Pulmonary artery endothelial cell (primary cell): ENCODE measurements at places on chromosomes 12 and 14.
A peak's percentile ranks its signal among the peaks of the same experiment; 100 is the strongest.

DNA sequence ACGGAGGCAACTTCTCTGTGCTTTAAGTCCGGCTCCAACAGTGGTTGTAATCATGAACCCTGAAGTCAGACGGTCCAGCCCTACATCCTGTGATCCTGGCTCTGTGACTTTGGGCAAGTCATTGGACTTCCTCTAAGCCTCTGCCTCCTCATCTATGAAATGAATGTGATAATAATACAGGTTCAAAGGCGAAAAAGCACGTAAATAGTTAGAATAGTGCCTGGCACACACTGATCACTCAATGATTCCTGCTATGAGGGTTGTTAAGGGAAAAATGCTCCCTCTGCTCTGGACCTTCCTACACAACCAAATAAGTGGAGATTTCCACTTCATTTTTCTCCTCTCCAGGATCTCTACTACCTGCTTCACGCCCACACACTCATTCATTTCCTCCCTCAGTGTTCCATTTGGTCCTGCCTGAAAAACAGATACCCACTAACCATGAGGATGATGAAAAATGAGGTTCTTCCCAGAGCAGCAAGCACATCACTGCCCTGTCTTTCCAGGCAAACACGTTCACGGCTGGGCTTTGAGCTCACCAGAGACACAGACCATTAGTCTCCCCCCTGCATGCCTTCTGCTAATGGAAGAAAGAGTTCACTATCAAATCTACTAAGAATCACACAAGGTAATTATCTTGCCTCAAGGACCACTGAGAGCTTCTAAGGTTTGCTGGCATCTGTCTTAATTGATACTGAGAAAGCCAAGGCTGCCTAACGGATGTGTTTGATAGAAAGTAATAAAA is 13.2 kb downstream of the NUAK1 start:
- no peak for DNase-seq

DNA sequence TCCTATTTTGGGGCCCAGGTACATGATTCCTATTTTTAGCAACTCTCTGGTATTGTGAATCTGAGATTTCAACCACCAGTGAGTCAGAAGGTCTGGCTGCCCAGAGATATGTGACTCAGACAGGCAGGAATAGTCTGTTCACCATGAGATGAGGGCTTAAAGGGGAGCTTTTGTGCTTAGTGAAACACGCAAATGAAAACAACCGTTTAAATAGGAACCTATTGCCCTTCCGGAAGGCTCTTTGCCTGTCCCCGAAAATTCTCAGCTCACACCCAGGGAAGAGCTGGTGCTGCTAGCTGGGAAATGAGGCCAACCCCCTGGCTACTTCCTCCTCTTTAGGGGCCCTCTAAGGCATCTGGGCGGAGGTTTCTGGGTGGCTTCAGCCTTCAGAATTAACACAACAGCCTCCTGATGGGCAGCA is 283.6 kb downstream of the CACNA1C start:
- peak; percentile 4 for DNase-seq

GRCh38 chr14:89624500-89625156 is 207.6 kb upstream of the FOXN3 start:
- DNase-seq: no peak

GRCh38 chr14:103594265-103594664 is 31.5 kb downstream of the COA8 start:
- DNase-seq: no peak

GRCh38 chr12:53505555-53506449 is 1.5 kb downstream of the NPFF start:
- no peak for DNase-seq

DNA sequence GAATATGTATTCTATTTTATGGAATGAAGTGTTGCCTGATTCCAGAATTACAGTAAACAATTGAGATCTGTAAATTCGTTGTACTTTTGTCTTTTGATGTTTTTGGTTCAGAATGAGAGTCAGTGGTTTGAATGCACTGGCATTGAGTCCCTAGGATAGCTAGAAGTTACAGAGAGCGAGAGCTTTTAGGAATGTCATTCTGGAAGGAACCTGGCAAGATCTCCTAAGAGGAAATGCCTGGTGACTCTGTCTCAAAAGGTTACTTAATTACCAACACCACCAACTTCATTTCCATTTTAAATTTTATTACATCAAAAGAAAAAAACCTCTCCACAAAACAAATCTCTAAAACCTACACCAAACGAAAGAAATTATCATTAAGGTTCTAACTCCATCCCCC is 6.0 kb upstream of the CEBPE start:
- no peak for DNase-seq

GRCh38 chr12:71135812-71136176 is 22.0 kb downstream of the TSPAN8 start:
- DNase-seq: no peak

DNA sequence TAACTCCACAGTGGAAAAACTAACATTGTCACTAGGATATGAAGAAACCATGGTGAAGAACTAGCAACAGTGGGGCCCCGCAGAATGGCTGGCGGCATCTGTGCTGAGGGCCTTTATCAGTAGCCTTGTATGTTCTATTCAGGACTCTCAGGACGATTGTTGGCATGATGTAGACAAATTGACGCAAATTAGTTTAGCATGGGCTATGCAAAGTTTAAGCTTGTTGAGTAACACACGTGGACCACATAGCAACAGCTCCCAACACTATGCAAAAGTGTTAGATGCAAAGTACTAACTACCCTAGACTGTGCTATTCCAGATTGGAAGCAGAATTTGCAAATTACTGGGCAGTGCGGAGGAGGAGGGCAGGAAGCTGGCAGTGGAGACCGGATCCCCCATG is 38.2 kb upstream of the TMEM263 start:
- DNase-seq: no peak

DNA sequence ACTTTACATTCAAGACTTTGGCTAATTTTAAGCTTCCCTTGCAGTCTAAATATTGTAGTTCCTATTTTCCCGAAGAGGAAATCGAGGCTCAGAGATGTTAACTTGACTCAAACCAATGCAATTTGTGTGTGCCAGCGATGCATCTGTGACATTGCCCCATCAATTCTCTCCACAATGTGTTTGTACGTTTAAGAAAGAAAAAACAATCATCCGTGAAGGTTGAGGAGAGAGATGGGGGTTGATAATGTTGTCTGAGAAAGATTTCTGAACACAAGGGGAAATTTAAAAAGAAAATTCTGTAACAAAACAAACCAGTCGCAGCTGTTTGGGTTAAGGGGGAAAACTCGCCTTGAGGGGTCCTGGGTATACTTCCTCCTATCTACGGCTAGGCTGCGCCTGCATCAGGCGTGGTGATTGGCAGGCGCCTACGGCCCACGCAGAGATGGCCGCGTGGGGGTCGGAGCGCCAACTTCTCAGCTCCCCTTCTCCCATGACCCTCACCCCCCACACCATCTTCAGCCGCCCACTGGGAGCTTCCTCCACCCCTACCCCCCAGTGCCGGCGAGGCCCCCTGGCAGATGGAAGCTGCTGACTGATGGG is 12.3 kb downstream of the SIX1 start:
- no peak for DNase-seq

GRCh38 chr12:19842116-19842515 is 402.8 kb downstream of the AEBP2 start:
- no peak for DNase-seq

DNA sequence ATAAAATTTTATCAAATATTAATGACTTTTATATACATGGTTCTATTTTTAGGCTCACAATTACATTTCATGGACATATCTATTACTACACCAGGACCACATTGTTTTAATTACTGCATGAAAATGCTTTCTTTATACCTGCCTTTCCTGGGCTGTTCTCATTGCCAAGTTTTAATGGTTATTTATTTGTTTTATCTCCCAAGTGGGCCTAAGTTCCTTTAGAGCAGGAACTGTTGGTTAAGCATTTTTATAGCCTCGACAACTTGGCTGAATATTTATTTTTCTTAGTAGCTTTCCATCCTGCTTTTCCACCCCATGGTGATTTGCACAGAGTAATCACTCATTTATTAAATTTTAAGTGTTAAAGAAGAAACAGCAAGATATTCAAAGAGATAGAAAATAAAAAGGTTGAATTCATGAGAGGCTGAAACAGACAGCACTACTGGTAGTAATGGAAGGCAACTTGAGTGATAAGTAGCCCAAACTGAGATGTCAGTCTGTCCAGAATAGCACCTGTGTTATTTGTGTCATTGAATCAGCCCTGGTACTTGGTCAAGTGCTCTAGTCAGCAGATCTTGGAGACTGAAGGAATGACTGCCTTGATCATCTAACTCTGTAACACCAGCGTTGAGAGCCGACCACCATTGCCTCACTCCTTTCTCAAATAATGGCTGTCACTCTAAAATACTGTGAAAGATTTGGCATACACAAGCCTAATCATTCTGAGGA is 119.1 kb upstream of the EGLN3 start:
- DNase-seq: no peak

DNA sequence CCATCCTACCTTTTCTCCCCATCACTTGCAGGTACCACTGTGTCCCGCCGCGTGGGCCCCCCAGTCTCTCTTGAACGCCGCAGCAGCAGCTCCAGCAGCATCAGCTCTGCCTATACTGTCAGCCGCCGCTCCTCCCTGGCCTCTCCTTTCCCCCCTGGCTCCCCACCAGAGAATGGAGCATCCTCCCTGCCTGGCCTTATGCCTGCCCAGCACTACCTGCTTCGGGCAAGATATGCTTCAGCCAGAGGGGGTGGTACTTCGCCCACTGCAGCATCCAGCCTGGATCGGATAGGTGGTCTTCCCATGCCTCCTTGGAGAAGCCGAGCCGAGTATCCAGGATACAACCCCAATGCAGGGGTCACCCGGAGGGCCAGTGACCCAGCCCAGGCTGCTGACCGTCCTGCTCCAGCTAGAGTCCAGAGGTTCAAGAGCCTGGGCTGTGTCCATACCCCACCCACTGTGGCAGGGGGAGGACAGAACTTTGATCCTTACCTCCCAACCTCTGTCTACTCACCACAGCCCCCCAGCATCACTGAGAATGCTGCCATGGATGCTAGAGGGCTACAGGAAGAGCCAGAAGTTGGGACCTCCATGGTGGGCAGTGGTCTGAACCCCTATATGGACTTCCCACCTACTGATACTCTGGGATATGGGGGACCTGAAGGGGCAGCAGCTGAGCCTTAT is 9.2 kb downstream of the ARHGAP9 start:
- DNase-seq: no peak

- DNase-seq: no peak
Measured at GRCh38 chr14:69797573-69798338, 715 bp upstream of the SLC10A1 start.

DNA sequence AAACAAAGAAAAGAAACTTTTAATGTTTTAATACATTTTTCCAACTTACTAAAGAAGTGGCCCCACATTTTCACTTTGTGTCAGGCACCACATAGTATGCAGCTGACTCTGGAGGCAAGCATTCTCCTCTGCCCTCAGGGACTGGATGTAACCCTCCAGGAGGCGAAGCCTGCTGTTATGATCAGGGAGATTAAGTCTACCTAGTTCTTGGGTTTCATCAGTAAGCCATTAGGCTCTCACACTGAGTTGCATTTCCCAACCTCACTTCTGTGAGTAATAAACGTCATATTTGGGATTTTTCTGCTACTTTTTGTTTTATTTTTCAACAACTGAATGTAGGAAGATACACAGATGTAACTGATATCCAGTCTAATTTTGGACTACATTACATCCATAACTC is 101.2 kb upstream of the LRFN5 start:
- no peak for DNase-seq

GRCh38 chr12:5369298-5369697 is 62.6 kb upstream of the NTF3 start:
- no peak for DNase-seq

- DNase-seq: no peak
Measured at GRCh38 chr14:20711261-20711660, 22.7 kb downstream of the ANG start.

DNA sequence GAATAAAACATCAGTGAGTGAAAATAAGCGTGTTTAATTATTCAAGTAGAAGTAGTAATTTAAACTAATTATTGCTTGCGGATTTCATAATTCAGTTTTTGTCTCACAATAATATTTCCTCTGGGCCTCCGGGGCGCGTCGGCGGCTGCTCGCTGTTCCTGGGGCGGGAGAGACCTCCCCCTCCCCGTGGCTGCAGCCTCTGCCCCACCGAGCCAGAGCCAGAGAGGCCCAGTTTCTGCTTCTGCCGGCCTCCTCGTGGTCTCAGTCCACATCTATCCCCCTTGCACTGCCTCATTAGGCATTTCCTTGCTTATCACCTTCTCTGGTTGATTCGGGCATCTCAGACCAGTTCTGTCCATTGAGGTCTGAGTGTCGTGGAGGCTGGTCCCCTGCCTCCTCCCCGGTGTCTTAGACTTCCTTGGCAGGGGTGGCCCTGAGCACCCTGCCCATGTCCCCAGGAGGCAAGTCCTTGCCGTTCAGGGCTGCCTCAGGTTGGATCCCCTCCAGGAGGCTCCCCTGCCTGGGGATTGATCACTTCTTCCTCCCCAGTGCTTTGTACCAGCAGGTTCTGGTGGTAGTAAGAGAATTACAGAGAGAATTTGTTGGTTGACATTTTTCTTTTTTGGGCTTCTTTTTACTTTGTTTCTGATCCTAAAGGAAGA is 78.0 kb downstream of the SLC25A47 start:
- no peak for DNase-seq

DNA sequence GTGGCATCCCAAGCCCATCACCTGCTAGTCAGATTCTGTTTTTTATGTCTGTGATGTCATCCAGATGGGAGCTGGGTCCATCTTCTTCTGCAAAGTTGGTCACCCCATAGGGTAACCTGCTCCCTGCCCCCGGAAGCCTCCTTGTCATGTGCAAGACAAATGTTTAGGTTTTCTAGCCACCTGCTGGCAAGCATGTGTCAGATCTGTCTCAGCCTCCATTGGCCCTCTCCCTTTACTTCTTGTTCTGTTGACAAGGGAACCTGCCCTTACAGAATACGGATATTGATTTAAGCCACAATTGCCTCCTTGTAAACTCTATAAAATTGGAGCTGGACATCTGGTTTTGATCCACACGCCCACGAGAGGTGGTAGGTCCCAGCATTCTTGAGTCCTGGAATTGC is 7.5 kb downstream of the NTF3 start:
- no peak for DNase-seq

DNA sequence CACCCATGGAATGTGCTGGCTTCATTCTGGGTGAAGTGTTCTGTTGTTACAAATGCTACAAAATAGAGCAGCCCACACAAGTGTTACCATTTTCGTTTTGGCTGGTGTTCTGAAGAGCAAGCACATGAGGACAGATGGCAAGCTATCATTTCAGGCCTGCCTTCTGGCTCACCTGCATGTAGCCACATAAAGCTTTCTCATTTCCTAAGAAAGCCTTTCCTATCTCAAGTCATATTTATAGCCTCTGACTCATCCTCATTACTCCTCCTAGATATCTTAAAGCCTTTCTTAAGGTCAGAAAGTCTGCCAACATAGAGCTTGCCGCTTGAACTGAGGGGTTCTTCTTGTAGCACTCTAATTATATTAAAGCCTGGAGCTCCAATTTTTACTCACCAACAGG is 89.0 kb downstream of the PTPRR start:
- no peak for DNase-seq

- no peak for DNase-seq
Measured at GRCh38 chr14:62280366-62280765, 518.1 kb downstream of the SNAPC1 start.

DNA sequence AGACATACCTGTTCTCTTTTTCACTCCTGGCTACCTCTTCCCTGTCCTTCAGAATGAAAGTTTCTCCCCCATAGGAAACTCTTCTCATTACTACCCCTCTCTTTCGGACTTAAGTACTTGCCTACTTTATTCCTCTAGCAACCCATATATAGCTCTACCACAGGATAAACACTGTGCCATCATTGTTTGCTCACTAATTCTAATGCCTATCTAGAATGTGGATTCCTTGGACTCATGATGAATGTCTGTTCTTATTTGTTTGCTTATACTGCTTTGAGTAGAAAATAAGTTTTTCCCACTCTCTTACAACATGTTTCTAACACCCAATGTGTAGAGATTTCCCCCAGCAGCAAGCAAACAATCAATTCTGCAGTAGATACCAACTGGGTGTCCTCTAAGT is 1094.9 kb downstream of the SLC6A15 start:
- no peak for DNase-seq
